Stimulated activated CD8-positive, alpha-beta memory T cell treated with anti-CD3 and anti-CD28 coated beads, Interleukin-12 subunit alpha, Interleukin-12 subunit beta, amount 100 ng/mL, for 4 hours (primary cell): ENCODE measurements at places on chromosomes 7 and 10.

GRCh38 chr7:69211739-69212138, 386.5 kb upstream of the AUTS2 start:
- DNase-seq, result no peak

DNA sequence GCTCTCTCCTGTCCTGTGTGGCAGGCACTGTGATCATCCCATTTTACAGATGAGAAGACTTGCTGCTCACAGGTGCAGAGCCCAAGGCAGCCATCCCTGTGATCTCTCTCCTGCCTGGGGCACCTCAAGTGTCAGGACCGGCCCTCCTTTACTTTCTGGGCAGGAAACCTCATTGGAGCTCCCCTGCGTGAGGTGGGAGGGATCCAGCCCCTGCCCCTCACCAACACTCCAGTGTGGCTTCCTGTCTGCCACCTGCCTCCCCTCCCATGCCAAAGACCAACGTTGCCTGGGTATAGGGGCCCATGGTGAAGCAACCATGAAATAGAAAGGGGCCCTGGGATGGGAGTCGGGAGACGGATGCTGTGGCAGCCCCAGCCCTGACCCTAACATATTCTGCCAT, 91.2 kb upstream of the MYL10 start:
- no peak for DNase-seq

DNA sequence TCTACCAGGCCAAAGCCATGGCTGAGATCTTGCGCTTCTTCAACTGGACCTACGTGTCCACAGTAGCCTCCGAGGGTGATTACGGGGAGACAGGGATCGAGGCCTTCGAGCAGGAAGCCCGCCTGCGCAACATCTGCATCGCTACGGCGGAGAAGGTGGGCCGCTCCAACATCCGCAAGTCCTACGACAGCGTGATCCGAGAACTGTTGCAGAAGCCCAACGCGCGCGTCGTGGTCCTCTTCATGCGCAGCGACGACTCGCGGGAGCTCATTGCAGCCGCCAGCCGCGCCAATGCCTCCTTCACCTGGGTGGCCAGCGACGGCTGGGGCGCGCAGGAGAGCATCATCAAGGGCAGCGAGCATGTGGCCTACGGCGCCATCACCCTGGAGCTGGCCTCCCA, 142.7 kb downstream of the GRM3 start:
- no peak for DNase-seq

DNA sequence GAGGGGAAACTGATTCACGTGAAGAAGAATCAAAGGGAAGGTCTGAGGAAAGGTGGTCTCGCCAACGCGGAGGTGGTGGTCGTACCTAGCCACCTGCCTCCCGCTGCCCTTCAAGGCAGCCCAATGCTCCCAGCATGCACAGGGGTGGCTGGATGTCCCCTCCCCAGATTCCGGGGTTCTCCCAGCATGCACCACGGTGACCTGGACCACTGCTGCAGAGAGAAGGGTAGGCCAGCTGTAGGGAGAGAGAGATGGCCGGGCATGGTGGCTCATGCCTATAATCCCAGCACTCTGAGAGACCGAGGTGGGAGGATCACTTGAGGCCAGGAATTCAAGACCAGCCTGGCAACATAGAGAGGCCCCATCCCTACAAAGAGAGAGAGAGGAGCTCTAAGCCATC, 32.4 kb upstream of the PPP2R2D start:
- no peak for DNase-seq

DNA sequence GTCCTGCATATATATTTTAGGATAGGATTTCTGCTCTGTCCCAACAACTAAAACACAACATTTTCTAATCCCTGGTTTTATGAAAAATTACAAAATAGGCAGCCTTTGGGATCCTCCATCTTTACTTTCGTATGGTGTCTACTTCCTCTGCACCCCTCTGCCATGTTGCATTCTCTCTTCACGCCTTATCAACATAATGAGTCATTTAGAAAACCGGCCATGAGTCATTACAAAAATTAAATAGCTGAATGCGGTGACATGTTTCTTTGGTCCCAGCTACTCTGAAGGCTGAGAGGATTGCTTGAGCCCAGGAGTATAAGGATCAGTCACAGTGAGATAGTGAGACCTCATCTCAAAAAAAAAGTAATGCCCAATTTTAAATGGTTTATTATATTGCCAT, 148.1 kb upstream of the CELF2 start:
- no peak for DNase-seq

- no peak for DNase-seq
Observed at GRCh38 chr7:3917436-3917835, 616.4 kb downstream of the SDK1 start.

- no peak for DNase-seq
Observed at GRCh38 chr7:47725031-47725780, 143.3 kb upstream of the TNS3 start.

- no peak for DNase-seq
Observed at GRCh38 chr7:117096330-117096729, 143.0 kb downstream of the ST7 start.

- no peak for DNase-seq
Observed at GRCh38 chr10:28581916-28582315, 49.0 kb downstream of the WAC start.

DNA sequence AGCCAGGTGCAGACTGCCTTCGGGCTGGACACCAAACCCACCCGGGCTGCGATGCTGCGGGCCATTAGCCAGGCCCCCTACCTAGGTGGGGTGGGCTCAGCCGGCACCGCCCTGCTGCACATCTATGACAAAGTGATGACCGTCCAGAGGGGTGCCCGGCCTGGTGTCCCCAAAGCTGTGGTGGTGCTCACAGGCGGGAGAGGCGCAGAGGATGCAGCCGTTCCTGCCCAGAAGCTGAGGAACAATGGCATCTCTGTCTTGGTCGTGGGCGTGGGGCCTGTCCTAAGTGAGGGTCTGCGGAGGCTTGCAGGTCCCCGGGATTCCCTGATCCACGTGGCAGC, 50.0 kb downstream of the VWA2 start:
- DNase-seq, result no peak

- no peak for DNase-seq
Observed at GRCh38 chr7:25263337-25263736, 35.1 kb upstream of the NPVF start.

GRCh38 chr10:10901906-10902305, 115.8 kb upstream of the CELF2 start:
- no peak for DNase-seq

DNA sequence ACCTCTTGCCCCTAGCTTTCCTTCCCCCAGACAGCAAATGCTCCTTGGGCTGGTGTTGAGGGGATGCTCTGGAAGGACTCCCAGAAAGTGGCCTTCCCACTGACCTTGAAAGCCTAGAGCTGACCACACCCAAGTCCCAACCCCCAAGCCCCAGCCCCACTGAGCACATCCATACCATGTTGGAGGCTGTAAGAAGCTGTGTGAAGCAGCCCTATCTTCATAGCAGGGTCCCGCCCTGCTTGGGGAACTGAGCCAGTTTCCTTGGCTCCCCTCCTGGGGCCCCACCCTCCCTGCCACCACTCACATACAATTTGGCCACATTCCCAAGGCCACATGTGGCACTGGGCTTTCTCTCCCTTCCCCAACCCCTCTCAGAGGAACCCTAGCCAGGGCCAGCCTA, 72.3 kb upstream of the CACUL1 start:
- no peak for DNase-seq

DNA sequence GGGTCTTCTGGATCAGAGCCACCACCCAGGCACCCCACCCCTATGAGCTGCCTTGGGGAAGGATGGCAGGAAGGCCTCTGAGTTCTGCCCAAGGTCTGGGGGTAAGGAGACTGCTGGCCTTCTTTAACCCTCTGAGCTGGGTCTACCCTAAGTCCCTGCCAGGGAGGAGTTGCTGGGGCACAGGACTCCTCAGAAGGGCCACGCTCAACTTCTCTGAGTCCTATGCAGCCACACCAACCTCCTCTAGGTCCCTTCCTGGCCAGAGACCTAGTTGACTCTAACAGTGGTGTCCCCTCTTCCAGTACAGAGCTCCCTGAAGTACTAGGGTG, 2.6 kb upstream of the NEURL1 start:
- no peak for DNase-seq

DNA sequence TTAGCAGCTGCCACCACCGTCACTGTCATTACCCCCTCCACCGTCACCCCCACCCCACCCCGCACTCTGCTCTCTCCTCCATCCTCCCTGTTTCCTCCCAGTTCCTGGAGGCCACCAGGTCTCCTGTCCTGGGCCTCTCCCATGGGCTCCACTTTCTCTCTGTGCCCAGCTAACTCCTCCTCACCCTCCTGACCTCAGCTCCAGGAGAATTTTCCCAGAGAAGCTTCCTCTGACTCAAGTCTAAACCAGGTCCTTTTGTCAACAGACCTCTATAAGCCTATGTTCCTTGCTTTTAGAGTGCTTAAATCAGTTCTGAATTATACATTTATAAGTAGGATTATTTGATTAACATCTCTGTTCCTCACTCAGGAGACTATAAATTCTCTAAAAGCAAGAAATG, 150.0 kb downstream of the ARHGAP12 start:
- no peak for DNase-seq

DNA sequence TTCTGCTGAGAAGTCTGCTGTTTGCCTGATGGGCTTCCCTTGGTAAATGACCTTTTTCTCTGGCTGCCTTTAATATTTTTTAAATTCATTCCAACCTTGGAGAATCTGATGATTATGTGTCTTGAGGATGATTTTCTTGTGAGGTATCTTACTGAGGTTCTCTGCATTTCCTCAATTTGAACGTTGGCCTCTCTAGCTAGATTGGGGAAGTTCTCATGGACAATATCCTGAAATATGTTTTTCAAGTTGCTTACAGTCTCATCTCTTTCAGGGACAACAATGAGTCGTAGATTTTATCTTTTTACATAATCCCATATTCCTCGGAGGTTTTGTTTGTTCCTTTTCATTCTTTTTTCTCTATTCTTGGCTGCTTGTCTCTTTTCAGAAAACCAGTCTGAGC, 208.4 kb downstream of the KIF20B start:
- no peak for DNase-seq

DNA sequence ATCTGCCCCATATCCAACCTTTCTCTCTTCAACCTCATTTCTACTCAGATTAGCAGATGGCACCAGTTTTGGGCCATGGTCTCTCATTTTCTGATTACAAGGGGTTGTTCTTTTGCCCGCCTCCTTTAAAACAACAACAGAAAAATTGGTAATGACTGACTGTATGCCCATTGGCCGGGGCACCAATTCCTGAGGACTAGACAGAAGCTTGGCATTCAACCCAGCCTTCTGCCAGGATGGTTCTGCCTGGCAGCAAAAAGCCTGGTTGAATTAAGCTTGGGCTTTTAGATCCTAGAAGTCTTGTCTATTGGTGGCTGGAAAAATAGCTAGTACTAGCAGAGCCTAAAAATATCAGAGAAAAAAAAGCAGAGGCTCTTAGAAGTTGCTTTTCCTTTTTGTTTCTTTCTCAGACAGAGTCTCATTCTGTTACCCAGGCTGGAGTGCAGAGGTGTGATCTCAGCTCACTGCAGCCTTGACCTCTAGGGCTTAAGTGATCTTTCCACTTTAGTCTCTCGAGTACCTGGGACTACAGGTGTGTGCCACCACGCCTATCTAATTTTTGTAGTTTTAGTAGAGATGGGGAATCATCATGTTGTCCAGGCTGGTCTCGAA, 402.6 kb downstream of the AUTS2 start:
- no peak for DNase-seq
